ENCODE measurements at places on chromosomes 1 and 21.
A peak's percentile ranks its signal among the peaks of the same experiment; 100 is the strongest.

DNA sequence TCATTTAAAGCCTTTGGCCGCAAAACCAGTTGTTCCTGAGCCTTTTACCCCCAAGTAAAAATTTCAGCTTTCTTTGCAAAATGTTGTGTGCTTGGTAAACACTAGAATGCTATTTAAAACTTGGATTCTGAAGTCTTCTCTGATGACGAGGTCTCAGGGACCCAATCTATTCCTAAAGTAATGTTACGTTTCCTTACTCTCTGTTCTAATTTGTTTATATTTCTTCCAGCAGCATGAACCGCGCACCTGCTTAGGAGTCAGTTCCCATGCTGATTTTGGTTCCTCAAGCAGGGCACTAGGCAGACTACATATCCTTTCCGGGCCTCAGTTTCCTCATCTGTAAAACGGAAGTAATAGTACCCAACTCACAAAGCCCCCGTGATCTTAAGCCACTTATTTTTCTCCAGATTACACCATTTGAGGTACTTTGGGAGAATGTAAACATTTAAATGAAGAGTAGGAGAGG lies 969 bp upstream of the ALDH4A1 start:
- no peak for DNase-seq

DNA sequence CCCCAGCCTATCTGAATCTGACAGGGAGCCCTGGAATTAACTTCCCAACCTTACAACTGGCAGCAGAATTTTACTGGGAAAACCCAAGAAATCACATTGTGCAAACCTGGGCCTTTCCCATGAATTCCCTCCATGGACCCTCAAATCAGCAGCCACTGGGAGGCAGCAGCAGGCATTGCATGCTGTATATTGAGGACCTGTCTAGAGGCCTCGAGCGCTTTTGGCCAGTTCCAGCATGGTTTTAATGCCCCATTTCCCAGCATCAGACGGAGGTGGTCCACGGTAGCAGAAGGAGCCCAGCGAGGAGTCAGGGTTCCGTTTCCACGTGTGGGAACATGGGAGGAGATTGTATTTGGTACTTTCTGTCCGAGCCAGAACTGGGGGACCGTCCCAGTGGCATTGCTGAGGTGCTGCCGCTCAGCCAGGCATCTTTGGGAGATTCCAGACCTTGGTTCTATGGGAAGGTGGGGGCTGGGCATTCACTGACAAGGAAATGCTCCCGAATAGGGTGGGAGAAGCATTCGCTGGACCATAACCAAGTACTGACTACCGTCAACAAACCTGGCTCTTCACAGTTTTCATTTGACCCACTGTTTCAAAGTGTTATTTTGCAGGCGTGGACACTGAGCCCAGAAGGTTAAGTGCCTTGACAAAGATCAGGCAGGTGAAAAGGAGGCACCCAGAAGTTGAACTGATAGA lies 15.9 kb downstream of the BMP8A start:
- DNase-seq = no peak

DNA sequence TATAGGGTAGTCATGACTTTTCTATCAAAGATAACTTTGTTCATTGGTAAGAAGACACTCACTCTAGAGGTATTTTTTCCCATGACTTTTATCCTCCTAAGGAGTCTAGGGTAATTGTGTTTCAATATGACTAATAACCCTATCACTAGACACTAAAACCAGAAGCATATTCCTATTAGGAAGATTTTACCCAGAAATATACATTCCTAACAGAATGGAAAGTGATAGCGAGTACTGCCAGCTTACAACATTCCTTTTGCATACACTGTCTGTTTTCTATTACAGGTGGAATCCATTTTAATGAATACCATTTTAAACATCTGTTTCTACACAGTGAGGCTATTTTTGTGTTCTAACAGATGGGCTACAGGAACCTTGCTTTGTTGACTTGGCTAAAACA lies 31.4 kb upstream of the C1orf185 start:
- no peak for DNase-seq

DNA sequence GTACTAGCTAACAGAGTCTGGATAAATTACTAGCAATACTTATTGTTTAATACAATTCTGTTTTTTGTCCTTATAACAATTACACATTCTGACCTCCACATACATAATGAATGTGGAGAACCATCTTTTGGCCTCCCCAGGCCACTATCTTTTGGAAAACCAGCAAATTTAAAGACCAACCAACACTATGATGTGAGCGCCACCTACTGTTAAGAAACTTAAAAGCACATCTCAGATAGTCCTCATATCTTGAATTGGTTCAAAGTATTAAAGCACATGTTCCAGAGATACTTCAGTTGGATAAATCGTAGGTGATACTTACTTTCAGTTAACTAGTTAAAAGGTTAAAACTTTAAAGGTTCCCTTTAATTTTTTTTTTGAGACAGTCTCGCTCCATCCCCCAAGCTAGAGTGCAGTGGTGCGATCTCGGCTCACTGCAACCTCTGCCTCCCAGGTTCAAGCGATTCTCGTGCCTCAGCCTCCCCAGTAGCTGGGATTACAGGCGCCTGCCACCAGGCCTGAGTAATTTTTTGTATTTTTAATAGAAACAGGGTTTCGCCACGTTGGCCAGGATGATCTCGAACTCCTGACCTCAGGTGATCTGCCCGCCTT lies 29.3 kb upstream of the USP1 start:
- peak; percentile 67 for DNase-seq

DNA sequence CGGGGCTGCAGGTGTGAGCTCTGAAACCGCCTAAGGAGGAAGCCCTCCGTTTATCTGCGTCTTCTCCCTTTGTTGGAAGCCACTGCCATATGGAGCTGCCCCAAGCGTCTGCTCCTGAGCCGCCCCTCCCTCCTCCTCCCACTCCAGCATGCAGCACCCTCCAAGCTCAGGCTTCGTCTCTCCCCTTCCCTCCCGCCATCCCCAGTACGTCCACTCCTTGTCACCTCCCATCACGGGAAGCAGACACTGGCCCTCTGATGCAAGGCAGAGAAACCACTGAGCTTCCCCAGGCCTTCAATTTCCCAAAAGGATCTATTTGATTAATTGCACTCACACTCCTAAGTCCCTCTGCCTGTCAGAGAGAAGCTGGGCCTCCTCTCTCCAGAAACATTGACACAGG lies 52.5 kb downstream of the NFASC start:
- no peak for DNase-seq

DNA sequence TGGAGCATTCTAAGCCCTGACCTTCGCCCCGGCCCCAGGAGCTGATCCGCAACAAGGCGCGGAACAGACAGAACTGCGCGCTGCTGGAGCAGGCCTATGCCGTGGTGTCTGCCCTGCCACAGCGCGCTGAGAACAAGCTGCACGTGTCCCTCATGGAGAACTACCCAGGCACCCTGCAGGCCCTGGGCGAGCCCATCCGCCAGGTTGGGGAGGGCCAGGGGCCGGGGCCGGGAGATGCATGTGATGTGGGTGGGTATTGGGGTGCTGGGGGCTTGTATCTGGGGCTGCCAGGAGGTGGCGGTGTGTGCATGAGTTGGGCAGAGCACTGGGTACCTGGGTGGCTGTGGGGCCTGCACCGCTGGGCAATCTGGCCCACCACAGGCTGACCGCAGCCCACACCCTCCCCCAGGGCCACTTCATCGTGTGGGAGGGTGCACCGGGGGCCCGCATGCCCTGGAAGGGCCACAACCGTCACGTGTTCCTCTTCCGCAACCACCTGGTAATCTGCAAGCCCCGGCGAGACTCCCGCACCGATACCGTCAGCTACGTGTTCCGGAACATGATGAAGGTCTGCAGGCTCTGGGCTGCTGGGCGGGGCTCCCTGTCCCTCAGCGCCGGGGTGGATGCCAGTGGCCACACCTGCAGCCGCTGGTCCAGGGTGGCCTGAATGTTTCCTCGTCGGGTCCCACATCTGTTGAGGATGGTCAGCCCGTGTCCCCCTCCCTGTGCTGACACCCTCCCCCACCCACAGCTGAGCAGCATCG lies 65.8 kb downstream of the TRIM11 start:
- DNase-seq = no peak

GRCh38 chr1:84502927-84503326 lies 3.3 kb upstream of the SPATA1 start:
- no peak for DNase-seq

- DNase-seq = no peak
These were observed 19.6 kb downstream of the FH start for GRCh38 chr1:241499910-241500309.

DNA sequence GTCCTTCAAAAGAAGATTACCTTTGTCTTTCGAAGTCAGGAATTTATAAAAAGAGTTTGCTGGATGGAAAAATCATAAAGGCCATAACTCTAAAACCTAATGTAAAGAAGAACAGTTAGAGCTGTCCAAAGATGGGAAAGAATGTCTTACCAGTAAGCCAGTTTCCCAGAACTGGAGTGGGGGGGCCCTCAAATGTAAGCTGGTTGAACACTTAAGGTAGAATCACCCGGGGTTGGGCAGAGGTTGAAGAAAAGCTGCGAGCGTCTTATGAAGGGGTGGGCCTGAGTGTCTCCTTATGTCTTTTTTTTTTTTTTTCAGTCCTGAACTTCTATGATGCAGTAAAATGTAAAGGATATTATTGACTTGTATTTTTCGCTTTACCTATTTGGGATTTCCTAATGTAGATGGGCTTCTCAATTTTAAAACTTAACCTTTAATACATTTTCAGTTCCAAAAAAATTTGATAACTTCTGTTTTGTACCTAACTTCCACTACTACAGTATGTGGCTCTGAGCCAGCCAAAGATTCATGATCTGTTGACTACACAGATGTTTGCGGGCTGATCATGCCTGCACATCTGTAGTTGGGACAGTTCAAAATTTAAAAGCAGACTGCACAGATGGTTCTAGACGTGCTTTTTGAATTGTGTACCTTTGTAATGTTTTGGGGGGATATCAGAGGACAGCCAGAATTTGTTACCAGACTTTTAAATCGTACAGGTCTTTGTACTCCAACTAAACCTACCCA lies 43.6 kb downstream of the NFYC start:
- DNase-seq = no peak

- DNase-seq = no peak
These were observed 39.0 kb downstream of the TENT5C start for GRCh38 chr1:117644696-117645311.

- DNase-seq = no peak
These were observed at the start of gene OR2M2 for GRCh38 chr1:248174521-248174920. Gene OR2M2, plus strand, starts transcription at chr1:248174821. Its CDS starts 5,165 bp downstream, at chr1:248179986.

DNA sequence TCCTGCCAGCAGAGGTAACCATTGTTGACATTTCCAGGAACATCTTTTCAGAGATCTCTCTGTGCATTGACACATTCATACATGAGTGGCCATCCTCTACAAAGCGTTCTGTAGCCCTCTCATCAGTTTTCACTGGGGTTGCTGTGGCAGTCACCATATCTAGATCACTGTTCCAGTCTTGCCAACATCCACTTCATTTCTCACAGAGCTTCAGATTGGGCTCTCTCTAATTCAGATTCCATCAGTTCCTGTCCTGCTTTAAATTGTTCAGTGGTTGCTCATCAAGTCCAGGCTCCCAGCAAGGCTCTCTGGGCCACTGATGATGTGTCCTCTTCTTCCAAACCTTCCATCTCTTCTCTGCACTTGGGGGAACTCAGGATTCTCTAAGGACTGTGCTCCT lies 173.7 kb downstream of the KCNJ6 start:
- no peak for DNase-seq

DNA sequence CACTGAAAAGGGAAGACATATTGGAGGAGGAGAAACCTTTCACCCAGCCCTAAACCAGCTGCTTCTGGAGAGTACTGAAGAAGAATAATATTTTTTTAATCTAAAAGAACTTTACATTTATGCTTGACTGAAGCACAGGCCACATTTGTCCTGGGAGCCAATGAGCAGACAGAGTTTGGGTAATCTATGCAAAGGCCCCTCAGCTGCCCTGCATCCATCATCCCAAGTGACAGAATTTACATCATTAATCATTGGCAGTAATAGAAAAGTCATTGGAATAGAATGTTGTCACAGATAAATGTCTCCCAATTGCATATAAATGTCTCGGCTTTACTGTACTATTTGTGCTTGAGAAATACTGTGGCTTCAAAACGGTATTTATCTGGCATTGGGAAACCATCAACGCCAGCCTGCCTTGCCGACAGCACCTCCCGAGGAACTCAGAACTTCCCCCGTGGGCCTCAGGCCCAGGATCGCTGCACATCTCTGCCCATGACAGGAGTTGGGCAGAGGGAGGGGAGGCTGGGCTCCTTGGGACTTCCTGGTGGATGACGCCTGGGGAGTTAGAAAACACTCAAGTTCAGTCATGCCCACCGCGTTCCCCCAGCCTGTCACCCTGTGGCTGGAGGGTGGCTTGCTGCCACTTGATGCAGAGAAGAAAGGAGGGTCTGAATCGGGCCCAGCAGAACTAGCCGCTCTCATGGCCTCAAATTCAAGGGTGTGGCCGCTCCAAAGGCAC lies 133.1 kb downstream of the CAMTA1 start:
- DNase-seq = no peak

GRCh38 chr1:6423321-6423999 lies 1.1 kb upstream of the ESPN start:
- no peak for DNase-seq

DNA sequence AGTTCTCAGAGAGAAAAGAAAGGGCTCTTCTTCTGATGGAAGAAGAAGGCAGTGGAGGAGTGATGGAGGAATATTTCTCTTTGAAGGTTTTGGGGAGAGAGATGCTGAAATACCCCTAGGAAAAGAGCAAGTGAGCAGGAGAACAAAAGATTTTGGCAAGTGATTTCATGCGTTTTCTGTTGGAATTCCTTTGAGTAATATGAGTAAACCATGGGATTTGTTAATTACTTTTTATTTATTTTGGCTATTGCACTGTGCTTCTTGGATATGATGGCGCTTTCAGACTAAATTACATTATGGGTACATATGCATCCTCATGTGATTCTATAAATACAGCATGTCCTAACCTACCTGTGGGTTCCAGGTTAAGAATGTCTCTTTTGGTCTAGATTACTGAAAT lies 210.1 kb upstream of the PTGFR start:
- DNase-seq = no peak

- DNase-seq = no peak
These were observed 1512.2 kb downstream of the KCNT2 start for GRCh38 chr1:195096051-195096521.

- DNase-seq = no peak
These were observed 33.1 kb upstream of the ERRFI1 start for GRCh38 chr1:8059161-8059622.

DNA sequence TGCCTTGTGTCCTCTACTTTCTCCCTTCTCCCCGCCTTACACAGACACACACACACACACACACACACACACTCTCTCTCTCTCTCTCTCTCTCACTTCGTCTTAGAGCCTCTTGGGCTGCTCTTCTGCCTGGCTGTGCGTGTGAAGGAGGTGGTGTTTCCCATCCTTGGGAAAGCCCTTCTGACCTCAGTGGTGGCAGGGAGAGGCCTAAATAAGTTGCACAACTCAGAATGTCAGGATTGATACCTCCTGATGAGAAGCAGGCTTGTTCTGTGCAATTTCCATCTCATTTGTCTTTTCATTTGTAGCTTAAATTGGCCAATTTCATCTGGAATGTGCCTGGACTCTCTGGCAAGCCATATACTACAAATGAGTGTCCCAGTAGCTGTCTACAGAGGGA lies 25.0 kb downstream of the LRRN2 start:
- DNase-seq = no peak

- DNase-seq = no peak
These were observed 14.7 kb downstream of the FNDC5 start for GRCh38 chr1:32855861-32856617.

GRCh38 chr1:58561633-58562032 lies 15.1 kb upstream of the OMA1 start:
- no peak for DNase-seq
